ENCODE measurements at places on chromosomes 1 and 21.
A peak's percentile ranks its signal among the peaks of the same experiment; 100 is the strongest.

DNA sequence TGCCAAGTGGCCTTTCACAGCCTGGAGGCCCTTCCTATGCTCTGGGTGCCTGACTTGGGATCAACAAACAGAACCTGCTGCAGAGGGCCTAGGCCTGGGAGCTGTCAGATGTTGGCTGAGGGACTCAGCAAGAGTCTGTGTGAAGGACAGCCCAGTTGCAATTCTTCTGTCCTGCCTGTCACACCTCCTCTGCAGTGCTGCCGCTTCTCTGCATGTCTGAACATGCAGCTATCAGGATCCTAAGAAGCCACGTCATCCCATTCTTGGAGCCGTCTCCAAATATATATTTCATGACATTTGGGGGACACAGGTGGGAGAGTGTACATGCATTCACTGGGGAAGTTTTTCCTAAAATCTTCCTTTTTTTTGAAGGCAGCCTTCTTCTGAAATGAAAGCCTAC lies 8.6 kb downstream of the FCAMR start:
- no peak for DNase-seq

GRCh38 chr1:152143150-152143887 lies 15.7 kb downstream of the RPTN start:
- no peak for DNase-seq

- peak; percentile 77 for DNase-seq
Observed at GRCh38 chr1:178093494-178093950, 382 bp upstream of the RASAL2 start.

DNA sequence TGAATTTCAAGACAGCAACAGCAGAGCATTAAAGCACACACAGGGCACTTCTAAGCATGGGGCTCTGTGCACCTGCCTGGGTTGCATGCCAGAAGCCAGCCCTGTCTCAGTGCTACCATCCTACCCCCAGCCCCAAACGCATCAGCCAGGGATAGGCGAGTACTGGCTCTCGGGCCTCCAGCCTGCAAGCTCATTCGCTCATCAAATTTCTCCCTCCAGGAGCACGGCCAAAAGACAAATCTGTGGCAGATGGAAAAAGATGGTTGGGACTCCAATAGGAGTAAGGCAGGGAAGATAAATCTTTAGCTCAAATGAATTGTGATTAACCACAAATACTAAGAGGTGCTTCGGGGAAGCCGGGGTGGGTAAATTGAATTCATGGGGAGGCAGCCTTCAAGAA lies 189.6 kb downstream of the KAZN start:
- no peak for DNase-seq

GRCh38 chr1:216814576-216815259 lies 91.5 kb upstream of the ESRRG start:
- no peak for DNase-seq

DNA sequence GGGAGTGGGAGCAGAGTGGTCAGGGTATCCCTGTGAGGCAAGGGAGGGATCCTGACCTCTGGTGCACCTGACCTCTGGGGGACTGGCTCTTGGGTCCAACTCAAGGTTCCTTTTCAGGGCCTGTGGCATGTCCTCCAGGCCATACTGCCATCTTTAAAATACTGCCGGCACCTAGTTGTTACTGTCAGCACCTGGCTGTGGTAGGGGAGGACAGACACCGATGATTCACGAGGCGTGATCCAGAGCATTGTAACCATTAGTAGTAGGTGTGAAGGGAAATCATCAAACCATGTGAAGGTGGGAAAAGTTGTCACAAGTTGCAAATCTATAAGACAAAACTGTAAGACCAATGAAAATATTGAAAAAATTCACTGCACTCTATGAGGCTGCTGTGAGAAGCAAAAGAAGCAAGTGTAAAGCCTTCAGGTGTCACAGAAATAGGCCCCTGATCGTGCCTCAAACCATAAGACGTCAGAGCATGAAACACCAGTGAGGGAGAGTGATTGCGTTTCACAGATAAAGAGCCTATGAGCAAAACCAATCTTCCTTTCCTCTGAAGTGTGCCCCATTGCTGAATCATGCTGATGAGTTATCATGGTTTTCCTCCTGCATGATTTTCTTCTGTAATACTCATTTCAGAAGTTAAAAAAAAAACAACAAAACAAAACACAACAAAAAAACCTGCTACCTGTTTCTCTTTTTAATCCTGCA lies 55.3 kb downstream of the CDC7 start:
- peak; percentile 88 for DNase-seq

DNA sequence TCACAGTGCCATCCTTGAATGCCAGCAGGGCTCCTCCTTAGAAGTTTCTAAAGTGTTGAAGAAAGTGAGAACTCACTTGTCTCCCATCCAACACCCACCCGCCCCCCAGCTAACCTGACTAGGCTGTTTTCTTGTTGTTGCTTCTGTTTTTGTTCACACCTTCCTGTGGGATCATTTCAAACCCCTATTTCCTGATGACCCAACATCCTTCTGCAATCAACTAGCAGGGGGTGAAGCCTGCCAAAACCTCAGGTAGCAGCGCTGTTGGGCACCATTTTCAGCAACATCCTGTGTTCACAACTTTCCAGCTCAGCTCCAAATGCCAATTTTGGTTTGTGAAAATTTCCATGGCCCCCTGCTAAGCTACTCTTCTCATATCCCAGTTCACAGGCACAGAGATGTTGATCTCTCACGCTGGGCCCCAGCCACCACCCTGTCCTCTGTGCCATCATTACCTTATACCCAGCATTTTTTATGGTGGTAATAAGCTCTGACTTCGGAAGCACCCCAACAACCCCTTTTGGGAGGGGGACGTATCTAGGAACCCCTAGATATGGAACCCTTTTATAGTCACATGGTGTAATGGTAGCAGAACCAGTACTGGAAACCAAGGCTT lies 41.4 kb downstream of the CDC7 start:
- no peak for DNase-seq

GRCh38 chr1:167219194-167219593 lies 1.5 kb upstream of the POU2F1 start:
- peak; percentile 52 for DNase-seq

- DNase-seq, result no peak
Observed at GRCh38 chr21:41681348-41681801, 85.5 kb downstream of the RIPK4 start.

- no peak for DNase-seq
Observed at GRCh38 chr1:12338017-12338416, 108.2 kb downstream of the VPS13D start.

GRCh38 chr1:20325844-20326420 lies 35.3 kb downstream of the VWA5B1 start:
- DNase-seq, result no peak

GRCh38 chr1:27536767-27537166 lies 46.8 kb upstream of the WASF2 start:
- no peak for DNase-seq

DNA sequence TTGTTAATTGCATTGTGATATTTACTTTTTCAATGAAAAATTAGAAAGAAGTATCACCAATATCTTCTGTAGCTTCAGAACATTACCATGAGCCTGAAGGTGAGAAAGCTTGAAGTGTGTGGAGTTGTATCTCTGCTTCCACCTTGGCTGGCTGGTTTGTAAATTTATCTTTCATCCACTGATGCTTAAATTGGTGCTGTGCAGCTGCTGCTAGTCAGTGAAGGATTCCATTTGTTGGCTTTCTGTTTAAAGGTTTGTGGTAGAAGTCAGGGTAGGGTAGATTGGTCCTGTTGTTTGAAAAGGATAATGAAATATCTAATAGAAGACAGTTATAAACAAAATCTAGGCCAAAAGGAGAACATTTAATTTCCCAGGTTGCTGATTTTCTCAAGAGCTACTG lies 105.7 kb downstream of the C1orf21 start:
- peak; percentile 66 for DNase-seq

DNA sequence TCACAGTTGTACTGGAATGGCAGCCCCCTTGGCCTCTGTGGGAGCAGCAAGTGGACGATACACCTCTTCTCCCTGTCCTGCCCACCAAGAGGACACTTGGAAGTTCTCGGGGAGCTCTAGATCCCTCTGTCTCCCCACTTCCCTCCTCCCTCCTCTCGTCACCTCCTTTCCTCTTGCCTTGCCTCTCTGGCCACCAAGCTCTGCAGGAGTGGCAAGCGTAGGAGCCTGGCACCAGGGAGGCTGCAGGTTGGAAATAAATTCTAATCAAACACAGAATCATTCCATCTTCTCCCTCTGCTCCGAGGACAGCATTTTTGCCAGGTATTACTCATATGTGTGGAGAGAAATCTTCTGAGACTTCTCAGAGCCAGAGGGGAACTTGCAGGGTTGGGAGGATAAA lies 20.8 kb downstream of the CAMK2N1 start:
- DNase-seq, result no peak

DNA sequence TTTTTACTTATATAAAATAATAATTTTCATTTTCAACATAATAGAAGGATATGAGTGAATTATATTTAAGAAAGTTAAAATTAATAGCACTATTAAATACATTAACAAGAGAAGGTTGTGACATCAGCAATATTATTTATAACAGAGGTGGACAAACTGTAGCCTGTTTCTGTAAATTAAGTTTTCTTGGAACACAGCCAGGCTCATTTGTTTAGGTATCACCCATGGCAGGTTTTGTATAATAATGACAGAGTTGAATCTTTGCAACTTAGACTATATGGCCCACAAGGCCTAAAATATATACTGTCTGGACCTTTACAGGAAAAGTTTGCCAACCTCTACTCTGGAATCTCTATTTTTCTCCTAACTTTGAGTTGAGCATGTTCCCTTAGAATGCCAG lies 42.8 kb upstream of the CACYBP start:
- no peak for DNase-seq

- no peak for DNase-seq
Observed at GRCh38 chr21:40291560-40291959, 424.3 kb downstream of the PCP4 start.

GRCh38 chr1:10736634-10737586 lies 59.5 kb downstream of the CASZ1 start:
- no peak for DNase-seq

DNA sequence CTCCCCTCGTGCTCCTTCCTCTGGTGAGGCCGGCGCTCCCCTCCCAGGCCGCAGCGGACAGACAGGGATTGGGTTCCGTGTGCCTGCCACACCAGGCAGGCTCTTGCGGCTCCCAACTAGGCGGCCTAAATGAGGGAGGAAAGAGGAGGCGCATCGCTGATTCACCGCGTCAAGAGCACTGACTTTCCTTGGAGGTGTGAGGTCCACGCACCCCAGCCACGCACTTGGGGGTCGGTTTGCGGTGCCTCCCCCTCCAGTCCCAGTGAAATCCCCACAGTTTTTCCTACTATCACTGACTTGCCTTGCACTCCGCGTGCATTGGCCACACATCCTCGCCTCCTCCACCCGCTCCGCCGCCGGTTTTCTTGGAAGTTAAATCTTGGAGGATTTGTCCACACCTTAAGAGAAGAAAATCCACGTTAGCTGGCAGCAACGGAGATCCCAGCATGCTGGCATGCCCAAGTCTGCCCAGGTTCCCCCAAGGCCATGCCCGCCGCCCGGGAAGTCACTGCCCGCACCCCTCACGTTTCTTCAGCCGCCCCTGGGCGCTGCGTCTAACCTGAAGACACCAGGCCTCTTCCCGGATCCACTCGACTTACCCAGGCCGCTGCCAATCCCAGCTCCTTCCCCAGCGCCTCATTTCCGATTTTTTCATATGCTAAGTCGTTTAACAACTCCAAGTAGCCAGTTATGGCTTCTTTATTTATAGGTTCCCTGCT lies 1.1 kb upstream of the FOXD3 start:
- no peak for DNase-seq

DNA sequence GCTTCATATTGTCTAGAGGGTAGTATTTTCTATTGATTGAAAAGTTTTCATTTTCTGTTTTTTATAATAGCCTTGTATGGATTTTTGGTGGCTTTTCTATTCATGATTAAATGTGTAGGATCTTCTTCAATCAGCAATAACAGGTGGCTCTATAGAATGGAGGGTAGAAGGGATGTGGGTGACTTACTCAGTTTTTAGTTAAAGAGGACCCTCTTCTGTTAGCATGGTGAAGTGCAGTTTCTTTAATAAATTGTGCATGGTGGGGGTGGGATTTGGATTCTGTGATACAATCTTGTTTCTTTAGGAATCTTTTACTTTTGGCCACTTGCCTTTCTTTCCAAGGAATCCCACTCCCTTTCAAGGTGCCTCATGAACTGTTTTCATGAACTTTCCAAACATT lies 64.7 kb downstream of the SLC35A3 start:
- peak; percentile 68 for DNase-seq

- no peak for DNase-seq
Observed at GRCh38 chr1:148362626-148363438, 120.3 kb downstream of the PPIAL4G start.

DNA sequence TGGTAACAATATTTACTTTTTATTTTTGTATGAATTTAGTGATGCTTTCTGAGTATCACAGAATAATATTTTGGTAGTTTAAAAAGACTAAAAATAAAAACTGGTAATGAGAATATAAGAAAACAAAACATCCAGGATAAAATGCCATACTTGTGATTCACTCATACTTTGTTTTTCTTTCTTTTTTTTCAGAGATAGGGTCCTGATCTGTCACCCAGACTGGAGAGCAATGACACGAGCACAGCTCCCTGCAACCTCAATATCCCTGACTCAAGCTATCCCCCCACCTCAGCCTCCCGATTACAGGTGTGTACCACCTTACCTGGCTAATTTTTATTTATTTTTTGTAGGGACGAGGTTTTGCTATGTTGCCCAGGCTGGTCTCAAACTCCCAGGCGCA lies 64.2 kb upstream of the ADAM30 start:
- DNase-seq, result no peak

DNA sequence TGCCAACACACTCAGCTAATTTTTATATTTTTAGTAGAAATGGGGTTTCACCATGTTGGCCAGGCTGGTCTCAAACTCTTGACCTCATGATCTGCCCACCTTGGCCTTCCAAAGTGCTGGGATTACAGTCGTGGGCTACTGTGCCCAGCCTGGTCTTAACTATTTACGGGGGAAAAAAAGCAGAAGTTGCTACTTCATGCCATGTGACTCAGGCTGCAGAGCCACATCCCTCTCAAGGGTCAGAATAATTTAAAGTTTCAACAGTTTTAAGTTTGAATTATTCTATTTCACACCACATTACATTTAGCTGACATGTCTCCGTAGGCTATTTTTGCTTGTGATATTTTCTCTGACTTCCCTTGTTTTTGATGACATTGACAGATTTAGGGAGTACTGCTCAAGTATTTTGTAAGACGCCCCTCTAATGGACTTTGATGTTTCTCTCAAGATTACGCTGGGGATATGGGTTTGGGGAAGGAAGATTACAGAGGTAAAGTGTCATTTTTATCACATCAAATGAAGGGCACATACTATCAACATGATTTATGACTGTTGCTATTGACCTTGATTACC lies 14.6 kb upstream of the AGBL4 start:
- no peak for DNase-seq

GRCh38 chr1:108817016-108817415 lies 39.9 kb downstream of the AKNAD1 start:
- DNase-seq, result no peak

GRCh38 chr1:235074523-235075047 lies 54.1 kb downstream of the TOMM20 start:
- no peak for DNase-seq

Data from OCI-M1 (cell line).